ENCODE measurements at places on chromosomes 3 and 15. TPM values are rescaled to one million over a fixed set of nuclear protein-coding genes. Genes with fewer than 3 reads are reported as not detected.

DNA sequence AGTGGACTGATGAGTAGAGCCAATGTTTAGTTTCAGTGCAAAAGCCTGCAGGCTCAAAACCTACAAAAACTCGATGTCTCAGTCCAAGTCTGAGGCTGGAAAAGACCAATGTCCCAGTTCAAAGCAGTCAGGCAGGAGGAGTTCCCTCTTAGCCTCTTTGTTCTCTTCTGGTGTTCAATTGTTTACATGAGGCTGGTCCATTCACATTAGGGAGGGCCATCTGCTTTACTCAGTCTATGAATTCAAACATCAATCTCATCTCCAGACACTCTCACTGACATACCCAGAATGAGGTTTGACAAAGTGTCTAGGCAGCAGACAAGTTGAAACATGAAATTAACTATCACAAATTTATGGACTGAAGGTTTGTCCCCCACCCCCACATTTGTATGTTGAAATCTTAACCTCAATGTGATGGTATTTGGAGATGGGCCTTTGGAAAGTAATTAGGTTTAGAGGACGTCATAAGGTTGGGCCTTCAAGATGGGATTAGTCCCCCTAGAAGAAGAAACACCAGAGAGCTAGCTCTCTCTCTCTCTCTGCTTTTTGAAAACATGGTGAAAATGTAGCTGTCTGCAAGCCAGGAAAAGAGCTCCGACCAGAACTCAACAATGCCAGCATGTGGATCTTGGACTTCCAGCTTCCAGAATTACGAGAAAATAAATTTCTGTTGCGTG is 438.5 kb upstream of the RGMA start:
- no peak for DNase-seq

DNA sequence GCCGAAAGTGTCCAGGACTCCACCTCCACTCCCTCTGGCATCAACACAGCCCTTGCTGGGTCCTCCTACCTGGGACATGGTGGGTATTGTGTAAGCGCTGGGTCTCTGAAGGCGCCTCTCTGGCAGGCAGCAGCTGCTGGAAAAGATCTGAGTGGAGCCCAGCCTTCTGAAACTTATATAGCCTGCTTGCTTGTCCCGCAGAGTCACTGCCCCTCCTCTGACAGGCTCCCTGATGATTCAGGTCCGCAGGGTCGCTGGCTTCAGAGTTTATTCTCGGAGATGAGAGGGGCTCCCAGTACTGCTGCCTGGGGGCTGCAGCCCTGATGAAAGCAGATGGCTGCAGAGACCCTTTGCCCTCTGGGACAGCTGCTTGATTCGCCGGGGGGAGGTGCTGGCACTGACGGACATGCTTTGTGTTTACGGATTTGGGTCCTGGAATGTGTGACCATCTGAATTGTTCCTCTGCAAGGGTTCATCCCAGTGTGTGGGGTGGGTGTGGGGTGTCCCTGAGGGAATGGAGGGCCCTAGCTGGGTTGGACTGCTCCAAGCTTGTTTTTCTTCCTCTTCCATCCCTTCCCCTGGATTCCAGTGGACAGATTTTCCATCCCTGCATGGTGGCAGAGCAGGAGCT is at the start of gene MUSTN1:
Gene MUSTN1, minus strand, starts transcription at position 149 of the 631 bp plus-strand sequence. Its CDS starts 71 bp downstream, at position 78.
- DNase-seq = peak; percentile 45

Gene CSPG5
- 0.59 TPM for total RNA-seq

- DNase-seq = no peak
Measured at GRCh38 chr3:47553407-47553806, 25.3 kb downstream of the CSPG5 start.

DNA sequence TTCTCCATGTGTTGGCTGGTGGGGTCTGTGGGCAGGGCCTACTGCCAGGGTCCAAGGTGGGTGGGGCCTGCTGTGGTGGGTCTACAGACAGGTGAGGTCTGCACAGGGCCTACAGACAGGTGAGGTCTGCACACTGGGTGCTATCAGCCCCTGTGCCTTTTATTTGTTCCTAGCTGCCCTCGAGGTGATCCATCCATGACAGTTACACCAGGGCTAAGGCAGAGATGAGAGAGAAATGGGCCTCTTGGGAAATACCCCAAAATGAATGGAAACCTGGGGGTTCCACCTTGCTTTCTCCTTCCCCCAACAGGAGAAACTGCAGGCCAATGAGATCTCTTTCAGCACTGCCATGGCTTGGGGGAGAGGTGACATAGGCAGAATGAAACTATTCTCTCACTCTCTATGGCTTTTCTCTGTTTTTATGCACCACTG is 36.4 kb downstream of the CFAP100 start:
- DNase-seq = no peak

- no peak for DNase-seq
Measured at GRCh38 chr15:57298204-57298603, 78.1 kb upstream of the CGNL1 start.

- DNase-seq = no peak
Measured at GRCh38 chr3:140441006-140441405, 236.9 kb upstream of the TRIM42 start.

GRCh38 chr3:133965906-133966305 is 63.8 kb downstream of the SLCO2A1 start:
- DNase-seq = no peak

DNA sequence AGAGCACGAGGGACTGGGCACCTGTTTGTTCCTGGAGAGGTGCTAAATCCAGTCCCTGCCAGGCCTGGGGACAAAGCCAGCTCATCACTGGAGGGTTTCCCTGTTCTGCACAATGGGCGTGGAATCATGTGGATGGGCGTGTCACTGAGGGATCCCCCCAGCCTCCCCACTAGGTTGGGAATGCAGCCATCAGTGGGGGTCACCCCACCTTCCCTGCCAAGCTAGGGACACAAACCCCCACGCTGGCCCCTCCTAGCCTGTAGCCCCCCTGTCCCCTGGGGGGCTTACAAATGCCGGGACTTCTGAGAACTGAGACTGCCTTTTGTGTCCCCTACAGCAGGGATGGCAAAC is 61.9 kb downstream of the NSMCE3 start:
- DNase-seq = no peak

Gene FBXO40
- total RNA-seq = 228 TPM

Gene DISP2
- 5.2 TPM for total RNA-seq

DNA sequence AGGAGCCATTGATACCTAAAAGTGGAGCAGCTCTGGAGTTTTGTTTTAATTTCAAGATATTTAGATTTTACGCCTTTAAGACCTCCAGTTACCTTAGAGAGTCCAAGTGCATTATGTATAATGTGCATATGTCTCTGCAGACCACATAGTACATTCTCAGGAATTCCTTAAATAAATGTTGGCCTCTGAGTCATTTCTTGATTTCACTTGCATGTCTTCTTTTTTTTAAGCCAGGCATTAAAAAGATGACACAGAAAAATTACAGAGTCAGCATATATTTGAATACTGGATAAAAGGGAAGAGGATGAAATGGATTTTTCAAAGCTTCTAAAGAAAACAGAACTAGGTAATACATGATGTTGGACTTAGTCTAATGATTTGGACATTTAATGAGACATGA is 125.2 kb downstream of the TMCO5A start:
- DNase-seq = no peak

DNA sequence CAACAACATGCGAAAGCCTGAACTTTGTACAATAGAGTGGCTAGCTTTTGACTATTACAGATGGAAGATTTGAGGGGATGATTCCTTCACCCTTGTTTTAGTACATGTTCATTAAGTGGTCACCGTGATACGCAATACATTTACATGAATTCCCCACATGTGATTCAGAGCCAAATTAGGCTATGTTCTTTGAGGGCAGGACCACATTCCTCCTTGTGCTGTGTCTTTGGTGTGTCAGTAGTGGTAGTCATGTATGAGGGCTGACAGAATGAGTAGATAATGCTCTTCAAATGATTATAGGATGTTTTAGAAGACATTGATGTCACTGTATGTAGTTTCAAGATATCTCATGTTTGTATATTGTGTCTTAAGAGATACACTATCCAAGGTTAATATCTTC is 12.1 kb downstream of the PTPRG start:
- no peak for DNase-seq

- DNase-seq = no peak
Measured at GRCh38 chr15:90058308-90058707, 44.0 kb downstream of the IDH2 start.

Gene DPH3
- 18.2 TPM for total RNA-seq

Gene PEX11A
- total RNA-seq = 13.9 TPM

DNA sequence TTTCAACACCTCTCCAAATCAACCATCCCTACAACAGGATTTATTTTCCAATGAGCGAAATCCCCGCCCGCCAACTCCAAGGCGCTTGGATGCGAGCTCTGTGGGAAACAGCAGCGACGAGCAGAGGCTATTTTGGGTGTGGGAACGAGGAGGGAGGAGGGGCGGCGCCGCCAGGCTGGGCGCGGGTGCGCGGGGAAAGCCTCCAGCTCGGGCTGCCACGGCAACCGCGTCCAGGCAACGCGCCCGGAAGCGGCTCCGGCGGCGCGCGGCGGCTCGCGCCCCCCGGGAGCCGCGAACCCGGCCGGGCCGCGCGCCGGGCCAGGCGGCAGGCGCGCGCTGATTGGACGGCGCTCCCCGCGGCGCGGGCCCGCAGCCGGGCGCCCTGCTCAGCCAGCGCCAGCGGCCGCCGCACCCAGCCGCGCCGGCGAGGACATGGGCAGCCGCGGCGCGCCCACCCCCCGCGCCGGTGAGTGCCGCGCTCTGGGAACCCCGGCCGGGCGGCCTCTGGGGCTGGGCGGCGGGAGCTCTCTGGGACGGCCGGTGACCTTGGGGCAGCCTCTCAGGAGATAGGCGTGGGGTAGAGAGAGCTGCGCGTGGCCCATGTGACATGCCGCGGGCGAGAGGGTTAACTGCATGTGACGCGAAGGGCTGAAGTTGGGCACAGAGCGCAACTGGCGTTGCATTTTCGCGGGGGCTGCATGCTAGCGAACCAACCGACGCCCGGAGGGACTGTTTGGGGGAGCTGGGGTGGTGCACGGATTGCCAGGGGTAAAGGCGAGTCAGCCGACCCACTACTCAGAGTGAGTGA is at the start of gene FAM81A:
Gene FAM81A, plus strand, starts transcription at position 370 of the 808 bp plus-strand sequence. CDS start 20,441 bp downstream, outside the sequence.
- peak; percentile 93 for DNase-seq

GRCh38 chr3:25170021-25170420 is 258.0 kb upstream of the RARB start:
- no peak for DNase-seq

GRCh38 chr3:127784865-127785710 is 37.2 kb downstream of the MGLL start:
- DNase-seq = no peak

DNA sequence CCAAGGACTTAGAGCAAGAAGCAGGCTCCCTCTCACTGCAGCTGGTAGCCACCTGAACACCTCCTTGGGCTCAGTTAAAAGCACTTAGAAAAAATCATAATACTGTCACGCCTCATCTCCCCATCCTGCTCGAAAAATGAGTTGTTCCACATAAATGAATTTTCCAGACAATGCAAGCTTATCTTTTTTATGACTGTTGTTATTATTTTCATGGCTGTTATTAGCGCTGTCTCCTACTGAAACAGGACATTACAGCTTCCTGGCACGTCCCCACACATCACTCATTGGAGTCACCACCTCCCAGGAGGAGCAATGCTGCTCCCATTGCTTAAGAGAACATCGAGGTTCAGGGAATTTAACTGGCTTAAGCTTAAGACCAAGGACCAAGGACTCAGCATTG is 26.5 kb downstream of the CCDC33 start:
- DNase-seq = no peak

DNA sequence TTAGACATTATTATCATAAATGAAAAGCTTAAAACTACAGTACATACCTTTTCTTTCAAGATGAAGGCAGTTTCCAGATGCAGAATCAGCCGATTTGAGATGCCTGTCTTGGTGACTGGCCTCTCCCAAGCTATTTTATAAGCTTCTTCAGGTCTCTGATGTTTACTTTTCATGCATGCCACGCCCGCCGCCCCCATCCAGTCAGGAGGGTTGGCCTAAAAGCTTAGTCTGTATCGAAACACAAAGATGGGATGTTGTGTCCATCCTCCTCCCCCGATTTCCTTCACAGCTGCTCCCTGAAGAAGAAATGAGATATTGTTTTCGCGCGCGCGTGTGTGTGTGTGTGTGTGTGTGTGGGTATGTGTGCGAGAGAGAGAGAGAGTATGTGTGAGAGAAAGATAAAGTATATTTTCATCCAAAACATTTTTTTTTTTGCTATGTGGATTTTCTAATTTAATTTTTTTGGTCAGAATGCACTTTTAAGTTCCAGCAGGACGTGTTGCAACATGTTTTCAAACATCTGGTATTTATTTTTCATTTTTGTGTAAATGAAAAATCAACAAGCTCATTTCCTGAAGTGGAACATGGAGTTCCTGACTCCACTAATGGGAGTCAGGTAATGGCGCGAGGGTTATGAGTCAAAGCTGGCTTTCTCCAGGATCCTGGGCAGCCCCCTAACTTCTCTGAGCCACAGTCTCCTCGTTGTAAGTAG is at the start of gene APOD:
Gene APOD, minus strand, starts transcription at position 110 of the 712 bp plus-strand sequence. CDS start 4,479 bp downstream, outside the sequence.
- peak; percentile 80 for DNase-seq

DNA sequence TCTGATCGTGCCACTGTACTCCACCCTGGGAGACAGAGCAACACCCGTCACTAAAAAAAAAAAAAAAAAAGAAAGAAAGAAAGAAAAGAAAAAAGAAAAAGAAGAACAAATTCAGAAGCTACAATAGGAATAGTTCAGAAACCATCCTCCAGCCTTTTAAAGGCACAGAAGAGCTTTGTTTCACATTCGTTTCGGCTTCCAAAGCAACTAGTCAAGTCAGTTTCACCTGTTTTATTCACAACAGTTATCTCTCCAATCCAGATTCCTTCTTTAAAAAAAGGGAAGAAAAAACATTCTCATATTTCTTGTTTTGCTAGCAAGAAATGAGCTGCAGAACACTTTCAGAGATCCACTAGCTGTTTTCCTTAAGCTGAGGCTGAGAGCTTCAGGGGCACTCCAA is 767.7 kb upstream of the CFAP20DC start:
- DNase-seq = no peak

GRCh38 chr3:143535994-143536784 is 312.1 kb downstream of the SLC9A9 start:
- DNase-seq = no peak

Gene CCDC54
- not detected for total RNA-seq

DNA sequence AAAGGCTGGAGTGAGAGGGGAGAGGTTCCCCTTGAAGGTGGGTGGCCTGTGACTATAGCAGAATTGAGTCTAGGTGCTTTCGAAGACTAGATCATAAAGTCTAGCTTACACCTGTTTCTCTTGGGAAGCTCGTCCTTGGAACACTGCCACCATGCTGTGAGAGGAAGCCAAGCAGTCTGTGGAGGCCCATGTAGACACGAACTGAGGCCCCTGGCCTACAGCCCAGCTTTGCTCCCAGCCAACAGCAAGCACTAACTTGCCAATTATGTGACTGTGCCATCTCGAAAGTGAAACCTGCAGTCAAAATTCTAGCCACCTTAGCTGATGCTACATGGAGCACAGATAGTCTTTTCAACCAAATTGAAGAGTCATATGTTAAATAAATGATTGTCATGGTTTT is 190.5 kb upstream of the NECTIN3 start:
- DNase-seq = peak; percentile 57

- DNase-seq = no peak
Measured at GRCh38 chr3:194976874-194977273, 291.2 kb downstream of the FAM43A start.

Gene CPEB1
- 0.72 TPM for total RNA-seq

- DNase-seq = no peak
Measured at GRCh38 chr15:74844319-74845207, 1.6 kb upstream of the ULK3 start.
